ENCODE measurements at places on chromosomes 7 and 10. TPM values are rescaled to one million over a fixed set of nuclear protein-coding genes. Genes with fewer than 3 reads are reported as not detected.

DNA sequence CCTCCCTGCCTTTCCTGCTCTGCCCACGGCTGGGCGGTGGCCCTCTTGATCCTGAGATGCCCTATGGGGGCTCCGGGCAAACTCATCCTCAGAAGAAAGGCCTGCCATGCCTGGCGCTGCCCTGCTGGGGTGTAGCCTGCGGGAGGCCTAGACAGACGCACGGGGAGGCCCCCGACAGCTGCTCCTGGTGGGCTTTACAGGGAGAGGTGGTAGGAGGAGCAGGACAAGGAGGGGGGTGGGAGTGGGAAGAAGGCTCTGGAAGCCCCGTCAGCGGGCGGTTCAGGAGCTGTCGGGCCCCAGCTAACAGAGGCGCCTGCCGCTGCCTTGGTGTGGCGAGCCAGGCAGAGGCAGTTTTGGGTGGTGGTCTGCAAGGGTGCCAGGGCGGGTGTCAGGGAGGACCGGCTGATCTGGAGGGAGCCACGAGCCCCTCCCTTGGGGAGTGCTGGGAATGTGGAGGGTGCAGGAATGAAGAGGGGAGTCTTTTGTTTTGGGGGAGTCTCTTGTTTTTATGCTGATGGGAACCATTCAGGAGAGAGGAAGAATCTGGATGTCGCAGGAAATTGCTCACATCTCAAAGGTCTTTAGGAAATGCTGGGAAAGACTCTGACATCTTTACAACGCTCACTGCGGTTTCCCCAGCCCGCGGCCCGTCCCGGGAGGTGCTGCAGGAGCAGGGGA, 63.5 kb downstream of the CFAP46 start:
- no peak for DNase-seq

DNA sequence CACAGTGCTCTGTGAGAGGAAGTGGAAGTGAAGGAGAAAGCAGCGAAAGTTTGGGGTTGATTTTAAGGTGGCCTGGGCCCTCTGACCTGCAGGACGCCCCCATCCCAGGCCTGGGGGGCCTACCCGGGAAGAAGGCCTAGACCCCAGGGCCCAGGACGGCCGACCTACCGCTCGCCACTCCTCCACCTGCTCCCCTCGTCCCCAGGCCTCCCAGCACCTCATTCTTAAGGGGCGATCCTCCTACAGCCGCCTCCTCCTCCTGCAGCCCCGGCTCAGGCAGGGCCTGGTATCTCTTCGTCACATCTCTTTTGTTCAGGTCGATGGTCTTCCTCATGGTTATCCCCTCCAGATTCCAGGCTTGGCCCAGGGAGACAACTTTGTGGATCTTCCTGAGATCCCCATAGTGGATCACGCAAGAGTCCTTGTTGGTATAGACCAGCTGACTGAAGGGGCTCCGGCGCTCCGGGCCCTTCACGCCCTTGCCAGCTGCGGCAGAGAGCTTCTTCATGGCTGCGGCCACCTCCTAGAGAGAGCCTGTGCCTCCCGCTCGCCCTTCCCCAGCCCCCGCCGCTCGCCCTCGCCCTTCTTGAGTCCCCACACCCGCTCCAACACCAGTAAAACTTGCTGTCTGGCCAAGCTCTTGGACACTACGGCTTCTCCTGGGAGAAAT, 117.5 kb downstream of the OR13A1 start:
- DNase-seq = no peak

GRCh38 chr10:27247441-27247840, 6.8 kb upstream of the ACBD5 start:
- DNase-seq = no peak

DNA sequence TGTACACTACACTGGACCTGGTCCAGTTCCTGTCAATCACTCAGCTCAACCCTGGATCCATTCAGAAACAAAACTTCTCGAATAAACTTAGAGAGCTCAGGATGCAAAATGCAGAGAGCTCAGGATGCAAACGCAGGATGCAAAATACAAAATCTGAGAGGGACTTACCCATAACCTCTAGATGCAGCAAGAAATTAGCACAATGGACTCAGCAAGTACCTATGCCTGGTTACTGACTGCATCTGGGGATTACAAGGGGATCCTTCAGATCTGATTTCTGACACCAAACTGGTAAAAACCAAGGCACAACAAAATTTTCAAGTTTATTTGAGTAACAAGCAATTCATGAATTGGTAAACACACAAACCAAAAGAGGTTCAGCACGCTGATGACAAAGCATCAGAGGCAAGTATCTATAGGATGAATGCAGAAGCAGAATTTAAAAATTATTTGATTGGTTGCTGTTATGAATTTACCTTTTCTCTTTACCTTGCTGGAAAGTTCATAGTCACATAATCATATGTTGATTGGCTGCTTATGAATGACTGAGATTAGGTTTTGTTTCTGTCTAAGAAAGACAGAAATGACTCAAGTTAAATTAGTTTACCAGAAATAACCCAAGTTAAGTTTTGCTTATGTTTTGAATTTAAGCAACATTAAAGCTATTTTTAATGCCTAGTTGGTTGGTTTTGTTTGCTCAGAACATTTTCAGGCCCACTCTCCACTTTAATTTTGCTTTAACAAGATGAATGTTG, 11.4 kb downstream of the GIMAP6 start:
- no peak for DNase-seq

- no peak for DNase-seq
Measured at GRCh38 chr7:150746921-150747320, 9.7 kb downstream of the GIMAP5 start.

GRCh38 chr10:7408291-7409044, 2.4 kb downstream of the SFMBT2 start:
- no peak for DNase-seq

The PILRA gene
- not detected for total RNA-seq

The PPP1R3A gene
- not detected for total RNA-seq

The GIMAP5 gene
- not detected for total RNA-seq

DNA sequence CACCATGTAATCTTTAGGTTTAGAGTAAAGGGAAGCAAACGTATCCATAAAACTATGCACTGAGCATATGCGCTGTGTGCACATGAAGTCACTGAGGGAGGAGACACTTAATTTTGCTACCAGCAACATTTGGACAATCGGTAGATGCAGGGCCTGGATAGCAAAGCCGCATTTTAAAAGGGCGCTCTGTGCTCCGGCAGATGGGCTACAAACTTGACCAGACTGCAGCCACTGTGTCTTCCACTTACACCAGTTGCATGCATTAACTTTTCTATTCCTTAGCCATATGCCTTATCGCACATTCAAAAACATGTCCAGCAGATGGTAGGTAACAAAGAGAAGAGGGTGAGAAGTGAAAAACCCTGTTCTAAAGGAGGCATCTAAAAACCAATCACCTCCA, 18.3 kb downstream of the FAM171A1 start:
- DNase-seq = no peak

- DNase-seq = peak; percentile 58
Measured at GRCh38 chr10:124200011-124200410, 106.6 kb upstream of the CHST15 start.

The FOXI2 gene
- not detected for total RNA-seq

The OR2A12 gene
- not detected for total RNA-seq

DNA sequence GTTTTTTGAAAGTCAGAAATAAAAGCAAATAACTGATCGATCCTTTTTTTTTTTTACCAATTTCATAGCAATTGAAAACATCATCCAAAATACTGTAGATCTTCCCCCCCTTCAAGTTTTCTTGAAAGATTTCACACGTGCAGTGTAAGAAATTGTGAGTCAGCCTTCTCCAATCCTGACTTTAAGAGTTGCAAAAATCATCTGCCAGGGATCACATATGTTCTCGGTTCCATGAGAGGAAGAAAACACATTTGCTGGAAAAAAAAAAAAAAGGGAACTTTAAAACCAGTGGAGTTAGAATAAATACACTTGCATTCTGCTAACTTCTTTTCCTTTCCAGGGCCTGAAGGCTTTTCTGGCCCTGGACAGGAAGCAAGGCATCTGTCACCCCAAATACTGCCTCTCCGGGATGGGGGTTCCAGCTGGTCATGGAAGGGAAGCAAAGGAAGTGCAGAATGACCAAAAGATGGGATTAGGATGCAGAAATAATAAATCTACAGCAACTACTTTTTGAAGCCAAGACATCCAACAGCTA, 198.4 kb upstream of the KIAA1217 start:
- DNase-seq = no peak

- no peak for DNase-seq
Measured at GRCh38 chr7:115153769-115154477, 232.0 kb downstream of the MDFIC start.

DNA sequence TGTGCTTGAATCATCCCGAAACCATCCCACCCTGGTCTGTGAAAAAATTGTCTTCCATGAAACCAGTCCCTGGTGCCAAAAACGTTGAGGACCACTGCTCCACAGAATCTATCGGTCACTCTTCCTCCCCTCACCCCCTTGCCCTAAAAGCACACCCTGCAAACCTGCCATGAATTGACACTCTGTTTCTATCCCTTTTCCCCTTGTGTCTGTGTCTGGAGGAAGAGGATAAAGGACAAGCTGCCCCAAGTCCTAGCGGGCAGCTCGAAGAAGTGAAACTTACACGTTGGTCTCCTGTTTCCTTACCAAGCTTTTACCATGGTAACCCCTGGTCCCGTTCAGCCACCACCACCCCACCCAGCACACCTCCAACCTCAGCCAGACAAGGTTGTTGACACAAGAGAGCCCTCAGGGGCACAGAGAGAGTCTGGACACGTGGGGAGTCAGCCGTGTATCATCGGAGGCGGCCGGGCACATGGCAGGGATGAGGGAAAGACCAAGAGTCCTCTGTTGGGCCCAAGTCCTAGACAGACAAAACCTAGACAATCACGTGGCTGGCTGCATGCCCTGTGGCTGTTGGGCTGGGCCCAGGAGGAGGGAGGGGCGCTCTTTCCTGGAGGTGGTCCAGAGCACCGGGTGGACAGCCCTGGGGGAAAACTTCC, 784 bp upstream of the SERPINE1 start:
- peak; percentile 90 for DNase-seq

GRCh38 chr10:123252779-123253178, 98.6 kb downstream of the BUB3 start:
- no peak for DNase-seq

The BHLHA15 gene
- total RNA-seq = 0.45 TPM

DNA sequence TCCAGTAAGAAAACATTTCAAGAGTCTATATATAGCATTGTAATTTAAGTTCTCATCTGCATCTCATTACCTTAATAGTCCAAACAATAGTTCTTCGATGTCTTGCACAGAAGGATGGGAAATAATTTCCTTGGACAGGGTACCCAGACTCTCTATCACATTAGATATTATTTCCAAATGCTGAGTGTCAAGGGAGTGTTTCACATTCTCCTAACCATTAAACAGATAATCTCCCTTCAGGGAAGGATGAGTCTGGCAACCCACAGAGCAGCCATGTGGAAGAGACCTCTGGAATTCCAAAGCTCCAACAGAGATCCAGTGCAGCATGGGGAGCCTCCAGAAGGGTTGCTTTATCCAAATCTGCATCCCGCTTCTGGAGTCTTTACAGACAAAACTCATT, 89.6 kb downstream of the FZD1 start:
- DNase-seq = no peak

DNA sequence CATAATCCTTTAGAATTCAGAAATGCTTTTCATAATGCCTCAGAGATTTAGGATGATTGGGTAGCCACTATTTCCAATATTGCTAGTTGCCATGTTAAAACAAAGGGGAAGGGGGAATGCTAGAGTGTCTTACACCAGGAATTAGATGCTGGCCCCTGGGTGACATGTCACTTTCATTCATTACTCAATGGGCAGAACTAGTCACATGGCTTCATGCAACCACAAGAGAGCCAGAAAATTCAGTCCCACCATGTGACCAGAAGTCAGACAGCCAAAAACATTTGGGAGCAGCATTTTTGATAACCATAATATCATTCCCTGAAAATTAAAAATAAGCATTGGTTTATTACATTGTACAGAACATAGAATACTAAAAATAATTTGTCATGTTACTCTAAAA, 81.2 kb downstream of the CREB5 start:
- no peak for DNase-seq

GRCh38 chr7:41699516-41699915, 3.4 kb downstream of the INHBA start:
- DNase-seq = peak; percentile 53

- DNase-seq = no peak
Measured at GRCh38 chr7:159103382-159104187, 41.1 kb downstream of the VIPR2 start.

GRCh38 chr7:76512941-76513816, 2.8 kb downstream of the UPK3B start:
- no peak for DNase-seq

The TMEM236 gene
- under 0.01 TPM for total RNA-seq

GRCh38 chr10:30488316-30488715, 54.3 kb downstream of the MAP3K8 start:
- no peak for DNase-seq

GRCh38 chr10:3109633-3110032, 42.3 kb downstream of the PFKP start:
- DNase-seq = no peak
